ENCODE measurements at places on chromosomes 1 and 21.

DNA sequence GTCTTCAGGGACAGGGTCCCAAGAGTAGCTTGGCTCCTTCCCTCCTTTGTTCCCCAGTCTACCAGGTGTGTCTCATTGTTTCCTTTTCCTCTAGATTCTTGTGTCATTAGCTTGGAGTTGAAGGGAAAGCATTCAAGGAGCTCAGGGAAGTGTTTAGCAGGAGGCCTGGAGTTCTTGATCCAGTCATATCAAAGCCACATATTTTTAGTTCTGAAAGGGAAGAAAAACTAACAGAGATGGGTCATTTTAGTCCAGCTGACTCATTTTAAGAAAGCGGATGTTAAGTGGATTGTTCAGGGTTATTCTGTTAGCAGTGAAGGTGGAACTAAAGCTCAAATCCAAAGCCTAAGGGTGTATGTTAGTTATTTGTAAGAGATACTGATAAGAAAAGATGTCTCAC lies 721 bp downstream of the C1orf54 start:
- DNase-seq = no peak

DNA sequence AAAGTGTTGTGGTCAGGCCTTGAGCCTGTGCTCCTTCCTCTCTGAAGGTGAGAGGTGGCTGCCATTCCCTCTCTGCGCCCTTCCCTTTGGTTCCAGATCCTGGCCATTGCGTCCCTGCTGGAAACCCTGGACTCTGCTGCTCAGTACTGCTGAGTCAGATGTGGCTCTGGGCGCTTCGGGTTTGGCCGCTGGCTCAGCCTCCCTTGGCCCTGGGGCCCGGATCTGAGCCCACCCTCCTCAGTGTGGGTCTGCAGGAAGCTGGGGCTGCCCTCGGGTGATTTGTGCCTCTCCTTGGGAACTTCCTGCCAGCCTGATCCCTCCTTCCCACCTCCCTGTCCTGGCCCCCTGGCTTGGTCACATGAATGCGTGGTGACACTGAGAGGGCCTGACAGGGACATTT lies 32.2 kb downstream of the QSOX1 start:
- DNase-seq = no peak

DNA sequence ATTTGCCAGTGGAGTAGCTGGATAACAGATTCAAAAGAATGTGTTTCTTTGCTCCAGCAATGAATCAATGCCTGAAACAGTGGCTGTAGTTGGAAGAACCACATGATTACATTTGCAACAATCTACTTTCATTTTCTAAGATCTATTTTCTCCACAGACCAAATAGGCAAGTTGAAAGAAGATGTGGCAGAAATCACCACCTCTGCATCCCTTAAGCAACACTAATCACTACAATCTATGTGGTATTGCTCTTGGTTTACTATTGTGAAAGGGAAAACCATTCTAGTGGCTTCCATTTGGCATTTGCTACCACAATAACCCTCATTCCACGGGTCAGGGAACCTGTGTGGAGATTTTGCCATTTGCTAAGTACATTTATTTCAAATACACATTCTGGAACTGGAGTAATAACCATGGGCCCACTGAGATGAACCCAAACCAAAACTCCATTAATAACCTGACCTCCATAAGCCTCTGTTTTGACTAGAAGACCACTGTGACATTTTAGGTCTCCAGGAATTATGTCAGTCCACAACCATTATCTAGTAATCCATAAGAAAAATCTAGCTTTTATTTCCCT lies 66.3 kb downstream of the C1orf185 start:
- DNase-seq = no peak

GRCh38 chr1:236301958-236302335 lies 20.2 kb upstream of the ERO1B start:
- DNase-seq = no peak

DNA sequence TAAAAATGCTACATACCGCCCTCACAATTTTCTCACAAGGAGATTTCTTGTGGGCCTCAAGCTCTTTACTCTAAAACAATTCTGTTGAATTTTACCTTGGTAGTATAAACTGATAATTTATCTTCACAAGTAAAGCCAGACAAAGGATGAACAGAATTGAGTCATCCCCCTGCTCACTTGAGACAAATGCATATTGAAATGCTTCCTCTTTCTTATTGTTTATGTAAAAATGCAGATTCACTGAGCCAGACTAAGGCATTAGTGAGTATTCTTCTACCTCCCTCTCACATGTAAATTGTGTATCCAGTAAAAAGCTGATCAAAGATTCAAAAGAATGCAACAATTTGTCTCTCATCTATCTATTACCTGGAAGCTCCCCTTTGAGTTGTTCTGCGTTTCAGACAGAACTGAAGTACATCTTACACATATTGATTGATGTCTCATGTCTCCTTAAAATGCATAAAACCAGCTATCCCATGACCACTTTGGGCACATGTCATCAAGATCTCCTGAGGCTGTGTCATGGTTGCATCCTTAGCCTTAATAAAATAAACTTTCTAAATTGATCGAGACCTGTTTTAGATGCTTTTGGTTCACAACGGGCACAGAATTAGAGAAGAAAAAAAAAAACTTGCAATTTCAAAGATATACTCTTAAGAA lies 743.1 kb upstream of the B3GALT2 start:
- no peak for DNase-seq

GRCh38 chr1:228270032-228270431 lies 62.2 kb downstream of the OBSCN start:
- DNase-seq = no peak

DNA sequence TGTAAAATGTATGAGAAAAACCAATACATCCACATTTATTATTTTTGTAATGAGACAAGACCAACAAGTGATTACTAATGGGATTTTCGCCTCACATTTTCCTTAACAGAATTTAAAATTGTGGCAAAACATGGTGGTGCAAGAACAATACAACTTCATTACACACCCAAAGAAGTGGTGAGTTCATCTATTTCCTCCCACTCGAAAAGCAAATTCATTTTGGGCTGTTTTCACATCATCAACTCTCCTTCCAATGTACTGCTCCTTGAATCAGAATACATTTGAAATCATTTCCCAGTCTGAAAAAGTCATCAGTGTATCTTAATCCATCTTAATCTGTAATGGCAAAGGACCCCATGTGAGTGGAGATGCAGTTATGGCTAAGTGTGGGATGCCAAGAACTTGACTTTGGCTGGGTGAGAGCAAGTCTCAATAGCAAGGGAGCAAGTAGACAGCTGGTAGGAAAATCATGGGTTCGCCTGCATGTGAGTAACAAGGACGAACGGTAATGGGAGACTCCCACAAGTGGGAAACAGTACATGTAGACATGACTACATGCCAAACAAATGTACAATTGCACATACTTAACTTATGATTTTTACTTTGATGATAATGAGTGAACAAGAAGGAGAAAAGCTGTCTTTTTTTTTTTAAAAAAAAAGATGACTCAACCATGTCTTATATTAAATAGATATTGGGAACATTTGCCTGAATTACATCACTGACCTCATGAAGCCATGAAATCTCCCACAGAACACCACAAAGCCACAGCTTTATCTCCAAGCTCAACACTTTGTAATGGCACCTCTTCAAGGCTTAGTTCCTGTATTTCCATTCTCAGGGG lies 46.0 kb downstream of the RUNX1 start:
- no peak for DNase-seq

DNA sequence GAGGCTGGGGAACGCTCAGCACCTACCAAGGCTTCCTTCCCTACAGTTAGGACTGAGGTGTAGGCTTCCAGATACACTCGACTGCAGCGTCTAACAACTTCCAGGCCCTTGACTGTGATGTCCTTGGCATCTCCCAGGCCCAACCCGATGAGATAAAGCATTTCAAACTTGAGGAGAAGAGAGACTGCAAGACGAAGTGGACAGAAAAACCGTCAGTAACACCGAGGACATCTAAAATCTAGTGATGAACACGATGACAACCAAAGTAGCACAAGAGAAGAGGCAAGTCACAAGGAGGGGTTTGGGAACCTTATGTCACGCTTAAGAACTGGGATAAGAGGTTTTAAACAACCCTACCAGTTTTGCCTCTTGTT lies 314 bp downstream of the DPH5 start:
- no peak for DNase-seq

DNA sequence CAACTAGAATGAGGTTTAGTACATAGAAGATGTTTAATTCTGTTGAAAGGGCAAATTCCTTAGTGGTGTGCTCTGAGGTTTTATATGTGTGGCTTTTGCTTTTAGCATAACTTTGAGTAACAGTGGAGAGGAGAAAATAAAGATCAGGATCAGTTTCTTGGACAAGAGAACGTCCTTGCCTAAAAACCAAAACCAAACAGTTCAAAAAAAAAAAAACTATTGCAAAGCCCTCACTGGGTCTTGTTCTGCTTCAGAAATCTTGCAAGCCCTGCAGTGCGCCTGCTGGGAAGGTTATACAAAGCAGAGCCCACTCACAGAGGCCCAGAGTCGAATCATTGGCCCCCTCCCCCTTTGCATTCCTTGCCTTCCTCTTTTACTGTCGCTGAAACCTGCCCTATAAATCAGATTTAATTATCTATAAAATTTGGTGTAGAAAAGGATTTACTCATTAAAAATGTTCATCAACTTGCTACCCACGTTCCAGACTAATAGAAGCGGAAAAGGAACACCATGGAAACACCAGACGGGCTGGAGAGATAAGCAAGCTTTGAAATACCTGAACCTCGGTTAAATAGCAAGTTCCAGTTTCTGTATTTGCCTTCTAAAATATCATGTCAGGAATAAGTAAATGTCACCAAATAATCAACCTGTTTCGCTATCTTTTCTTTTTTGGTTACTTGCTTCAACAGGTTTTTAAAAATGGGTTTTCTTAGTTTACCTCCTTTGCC lies 201.6 kb upstream of the PTBP2 start:
- no peak for DNase-seq

DNA sequence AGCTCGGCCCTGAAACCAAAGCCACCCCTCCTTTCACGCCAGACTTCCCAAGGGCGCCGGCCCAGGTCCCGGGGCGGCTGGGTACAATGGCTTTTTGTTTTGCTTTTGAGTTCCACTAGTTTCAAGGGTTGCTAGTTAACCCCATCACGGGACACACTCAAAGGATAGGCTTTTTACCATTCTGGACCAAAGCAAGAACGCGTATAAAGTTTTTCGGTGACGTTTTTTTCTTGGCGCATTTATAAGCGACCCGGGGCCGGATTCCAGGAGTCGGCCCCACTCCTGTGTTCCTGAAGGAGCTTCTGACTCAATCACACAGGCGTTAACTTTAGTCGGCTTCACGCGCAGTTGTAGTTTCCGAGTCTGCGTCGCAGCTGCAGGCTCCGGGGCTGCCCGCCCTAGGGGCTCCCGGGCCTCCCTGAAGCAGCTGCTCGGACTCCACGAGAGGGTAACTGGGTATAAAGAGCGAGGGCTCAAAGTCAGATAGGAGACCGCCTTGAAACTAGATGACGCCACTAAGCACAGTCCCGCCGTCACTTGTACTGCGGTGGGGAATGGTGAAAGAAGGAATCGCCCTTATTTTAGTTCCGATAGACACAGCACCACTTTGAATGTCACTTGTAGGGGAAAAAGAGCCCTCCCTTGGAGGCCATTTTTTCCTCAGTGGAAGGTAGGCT lies 707 bp upstream of the KLHL21 start:
- DNase-seq = no peak

- no peak for DNase-seq
Measured at GRCh38 chr1:194228427-194228826, 1042.0 kb upstream of the B3GALT2 start.

DNA sequence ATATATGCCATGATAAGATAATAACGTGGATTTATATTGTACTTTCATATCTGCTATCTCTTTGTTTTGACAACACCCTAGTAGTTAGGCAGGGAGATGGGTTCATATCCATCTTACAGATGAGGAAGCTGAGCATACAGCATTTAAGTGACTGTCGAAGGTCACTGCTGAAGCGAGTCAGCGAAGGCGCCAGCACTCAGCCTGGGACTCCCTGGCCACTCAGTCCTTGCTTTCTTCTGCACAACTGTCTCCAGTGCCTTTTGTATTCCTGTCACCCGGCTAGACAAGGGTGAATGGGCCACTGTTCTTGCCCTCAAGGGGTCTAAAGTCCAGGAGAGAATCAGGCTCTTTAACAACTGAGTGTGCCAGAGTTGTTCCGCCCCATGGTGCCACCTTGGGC lies 3.1 kb downstream of the ARHGEF10L start:
- no peak for DNase-seq

DNA sequence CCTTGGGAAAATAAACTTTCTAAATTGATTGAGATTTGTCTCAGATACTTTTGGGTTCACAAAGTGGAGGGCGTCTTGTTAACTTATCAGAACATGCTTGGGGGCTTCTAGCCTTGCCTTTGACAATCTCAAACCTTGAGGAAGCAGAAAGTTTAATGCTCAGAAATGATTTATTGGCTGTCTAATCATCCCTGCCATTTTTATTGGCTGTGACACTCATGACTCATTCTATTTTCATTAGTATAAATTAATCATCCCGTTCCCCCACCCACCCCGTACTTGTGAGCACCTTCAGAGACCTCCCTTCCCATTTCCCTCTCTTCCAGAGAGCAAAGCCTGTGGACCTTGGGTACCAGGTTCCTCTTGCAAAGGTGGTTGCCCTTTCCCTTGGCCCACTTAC lies 87.1 kb downstream of the FGGY start:
- DNase-seq = no peak

DNA sequence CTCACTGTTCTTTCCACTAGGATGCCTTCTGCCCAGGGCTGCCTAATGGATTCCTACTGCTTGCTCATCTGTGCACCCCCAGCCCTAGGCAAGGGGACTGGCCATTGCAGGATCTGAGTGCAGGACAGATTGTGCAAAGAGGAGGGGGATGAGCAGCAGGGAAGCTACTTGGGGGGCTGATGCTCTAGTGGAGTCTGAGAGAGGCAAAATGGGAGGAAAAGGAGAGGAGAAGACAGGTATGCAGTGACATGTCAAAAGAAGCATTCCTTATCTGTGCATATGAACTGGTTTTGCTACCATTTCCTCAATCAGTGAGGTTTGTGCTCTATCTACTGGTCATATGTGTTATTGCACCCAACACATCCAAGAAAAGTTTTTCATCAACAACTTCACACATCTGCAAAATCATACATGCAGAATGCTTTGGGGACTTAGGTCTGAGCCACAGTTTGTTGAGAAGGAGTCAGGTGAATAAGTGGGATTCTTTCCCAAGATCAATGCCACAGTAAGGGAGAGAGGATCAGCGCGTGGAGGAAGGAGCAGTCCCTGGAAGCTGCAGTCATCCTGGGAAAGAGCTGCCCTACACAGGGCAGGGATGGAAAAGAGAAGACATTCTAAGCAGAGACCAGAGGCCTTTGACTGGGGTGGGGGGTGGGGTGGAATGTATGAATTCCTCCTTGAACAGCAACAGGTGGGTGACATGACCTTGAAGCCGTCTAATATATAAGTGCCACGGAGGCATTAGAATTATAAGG lies 14.4 kb downstream of the SLC5A9 start:
- DNase-seq = no peak

DNA sequence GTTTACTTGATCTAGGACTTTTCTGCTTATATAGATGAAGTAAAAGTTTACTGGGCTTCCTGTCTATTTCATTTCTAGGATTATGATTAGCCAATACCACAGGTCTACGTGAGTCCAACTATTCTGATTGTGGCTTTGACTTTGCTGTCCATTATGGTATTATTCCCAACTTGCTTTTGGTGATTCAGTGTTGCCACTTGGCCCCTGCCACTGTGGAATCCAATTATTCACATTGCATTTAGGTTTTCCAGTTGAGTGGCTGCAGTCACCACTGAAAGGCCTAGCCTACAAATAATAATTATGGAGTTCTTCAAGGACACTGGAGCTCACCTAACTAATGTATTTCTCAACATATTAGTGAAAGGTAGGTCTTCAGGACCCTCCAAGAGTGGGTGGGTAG lies 574.3 kb upstream of the USP24 start:
- no peak for DNase-seq

- no peak for DNase-seq
Measured at GRCh38 chr1:43043695-43044094, 85.0 kb upstream of the SLC2A1 start.

- DNase-seq = no peak
Measured at GRCh38 chr1:30274173-30274970, 449.0 kb downstream of the MATN1 start.
